IPS-NIHi11 (cell line): ENCODE measurements at places on chromosomes 3 and 15.

GRCh38 chr15:42363942-42364341, 4.6 kb downstream of the CAPN3 start:
- no peak for DNase-seq

GRCh38 chr15:47299846-47300434, 417.4 kb upstream of the SEMA6D start:
- DNase-seq, result no peak

GRCh38 chr3:158773845-158774830, 27.7 kb upstream of the MFSD1 start:
- no peak for DNase-seq

DNA sequence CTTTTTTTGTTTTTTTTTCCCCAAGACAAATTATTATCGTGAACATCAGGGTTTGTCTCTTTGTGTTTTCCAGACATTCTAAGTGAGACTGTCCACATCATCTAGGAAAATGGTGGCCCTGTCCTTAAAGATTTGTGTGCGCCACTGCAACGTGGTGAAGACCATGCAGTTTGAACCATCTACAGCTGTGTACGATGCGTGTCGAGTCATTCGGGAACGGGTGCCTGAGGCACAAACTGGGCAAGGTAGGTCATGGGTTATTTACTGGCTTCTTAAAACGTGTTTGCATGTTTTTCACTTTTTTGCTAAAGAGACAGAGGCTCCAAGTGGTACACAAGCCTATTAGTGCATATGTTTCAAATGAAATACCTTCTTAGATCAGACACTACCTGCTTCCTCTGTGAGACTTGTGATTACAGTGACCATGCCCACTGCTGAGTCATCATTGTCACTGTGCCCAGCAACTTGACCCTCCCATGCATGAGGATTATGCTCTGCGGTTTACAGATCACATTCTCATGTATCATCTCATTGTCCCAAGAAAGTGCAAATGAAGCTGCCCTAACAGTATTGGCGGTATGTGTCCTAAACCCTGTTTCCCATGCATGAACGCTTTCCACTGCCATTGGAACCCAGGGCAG, 395.2 kb upstream of the TPM1 start:
- DNase-seq, result peak; percentile 24

DNA sequence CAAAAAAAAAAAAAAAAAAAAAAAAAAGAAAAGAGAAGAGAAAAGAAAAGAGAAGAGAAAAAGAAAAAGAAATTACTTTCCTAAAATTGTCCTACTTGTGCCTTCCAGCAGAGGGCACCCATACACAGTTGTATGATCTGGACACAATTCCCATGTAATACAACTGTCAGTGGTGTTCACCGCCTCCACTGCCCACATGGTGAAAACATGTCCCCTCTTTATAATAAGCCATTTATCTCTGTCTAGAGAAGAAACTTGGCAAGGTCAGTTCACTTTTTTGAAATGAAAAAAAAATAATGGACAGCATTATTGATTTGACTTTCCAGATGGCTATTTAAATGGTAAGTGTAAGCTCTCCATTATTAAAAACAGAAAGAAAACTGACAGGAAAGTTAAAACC, 459.4 kb downstream of the GBE1 start:
- DNase-seq, result peak; percentile 66

DNA sequence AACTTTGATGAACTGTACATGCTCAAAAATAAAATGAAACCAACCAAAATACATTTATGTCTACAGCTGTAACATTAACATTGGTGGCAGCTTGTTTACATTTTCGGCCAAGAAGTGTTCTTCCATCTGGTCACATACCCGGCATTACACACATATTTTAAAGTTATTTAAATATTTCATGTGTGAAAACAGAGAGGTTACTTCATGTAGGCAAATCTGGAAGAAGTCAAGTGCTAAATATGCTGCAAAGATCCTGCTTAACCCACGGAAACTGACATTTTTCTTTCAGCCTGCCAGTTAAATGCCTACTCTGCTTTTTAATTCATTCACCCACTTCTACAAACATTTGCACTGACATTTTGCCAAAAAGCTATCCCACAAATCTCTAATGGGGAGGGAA, 69.7 kb downstream of the MB21D2 start:
- DNase-seq, result no peak

- DNase-seq, result no peak
Measured at GRCh38 chr15:81418891-81419290, 44.9 kb upstream of the TMC3 start.

- DNase-seq, result no peak
Measured at GRCh38 chr3:171192176-171192854, 165.8 kb upstream of the SLC2A2 start.

- DNase-seq, result no peak
Measured at GRCh38 chr3:3800080-3800455, 837 bp downstream of the LRRN1 start.

- DNase-seq, result no peak
Measured at GRCh38 chr3:4834403-4834866, 144.8 kb upstream of the BHLHE40 start.

DNA sequence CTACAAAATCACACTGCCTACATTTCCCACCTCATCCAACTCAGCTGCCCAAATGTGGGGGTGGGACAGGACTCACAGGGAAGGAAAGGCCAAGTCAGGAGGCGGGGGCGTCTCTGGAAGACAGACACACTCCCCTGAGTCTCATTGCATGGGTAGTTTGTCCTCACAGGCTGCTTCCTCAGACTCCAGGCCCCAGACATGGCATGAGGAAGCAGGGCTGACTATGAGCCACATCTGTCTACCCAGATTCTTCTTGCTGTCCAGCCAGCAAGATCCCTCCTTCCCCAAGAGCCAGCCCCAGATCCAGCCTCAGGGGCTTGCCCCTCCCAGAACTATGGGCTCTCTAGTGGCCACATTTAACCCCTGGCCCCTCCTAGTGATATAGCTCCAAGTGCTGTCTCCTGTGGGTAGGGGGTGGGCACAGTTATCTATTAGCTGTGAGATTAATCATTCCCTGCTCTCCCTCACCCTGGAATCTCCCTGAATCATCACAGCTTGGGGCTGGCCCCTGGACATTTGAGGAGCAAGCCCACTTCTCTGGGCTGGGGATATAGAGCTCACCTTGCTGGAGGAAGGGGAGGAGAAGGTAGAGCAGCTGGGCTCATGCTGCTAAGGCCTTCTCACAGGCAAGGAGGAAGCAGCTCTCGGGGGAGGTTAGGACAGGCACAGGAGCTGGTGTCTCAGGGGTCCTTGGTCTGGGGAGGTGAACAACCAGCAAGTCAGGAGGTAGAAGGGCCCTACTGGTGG, 2.1 kb upstream of the CCDC33 start:
- DNase-seq, result no peak

- no peak for DNase-seq
Measured at GRCh38 chr15:69272891-69273290, 25.8 kb upstream of the PAQR5 start.

DNA sequence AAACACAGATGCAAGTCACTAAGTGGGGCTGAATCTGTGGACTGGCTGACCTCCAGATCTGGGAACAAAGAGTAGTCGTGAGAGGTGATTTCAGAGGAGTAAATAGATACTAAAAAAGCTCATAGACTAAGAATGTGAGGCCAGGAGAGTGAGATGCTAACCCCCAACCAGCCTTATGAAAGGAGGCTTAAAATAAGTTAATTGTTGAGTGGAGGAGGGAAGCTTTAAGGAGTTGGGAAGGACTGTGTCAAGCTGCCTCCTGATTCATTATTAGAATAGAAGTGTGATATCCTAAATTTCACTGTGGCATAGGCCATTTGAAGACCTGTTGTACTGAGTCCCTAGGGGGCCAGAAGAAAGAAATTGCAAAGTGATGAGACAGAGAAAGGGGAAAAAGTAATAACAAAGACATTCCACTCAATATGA, 107.6 kb downstream of the RBPMS2 start:
- no peak for DNase-seq

GRCh38 chr15:62896380-62896866, 146.1 kb upstream of the TPM1 start:
- DNase-seq, result no peak
